ENCODE measurements at places on chromosomes 4 and X. TPM values are rescaled to one million over a fixed set of nuclear protein-coding genes. Genes with fewer than 3 reads are reported as not detected.

CT83 gene
- not detected for total RNA-seq

GPR119 gene
- not detected for total RNA-seq

HTN1 gene
- 4.1 TPM for total RNA-seq

PRDM8 gene
- 0.48 TPM for total RNA-seq

MAGED4 gene
- total RNA-seq, result 33.9 TPM

GSPT2 gene
- total RNA-seq, result 14.4 TPM

PIM2 gene
- total RNA-seq, result 7.9 TPM

ZNF674 gene
- total RNA-seq, result 8.2 TPM

QRFPR gene
- total RNA-seq, result not detected

SSX2B gene
- total RNA-seq, result not detected

NHSL2 gene
- 25.3 TPM for total RNA-seq

PHEX gene
- total RNA-seq, result 0.24 TPM

MPP1 gene
- 47.7 TPM for total RNA-seq

PCDH18 gene
- total RNA-seq, result 93.9 TPM

RAI2 gene
- 4.1 TPM for total RNA-seq

MAGEA8 gene
- 4.3 TPM for total RNA-seq

SPANXA1 gene
- not detected for total RNA-seq

PGRMC1 gene
- total RNA-seq, result 147 TPM

NDNF gene
- total RNA-seq, result 6.3 TPM

PPP2R2C gene
- 2.9 TPM for total RNA-seq

SLC2A9 gene
- total RNA-seq, result 11.1 TPM

MAGEA6 gene
- not detected for total RNA-seq

NOX1 gene
- total RNA-seq, result 0.96 TPM

XAGE5 gene
- not detected for total RNA-seq

FAM120C gene
- 6.7 TPM for total RNA-seq

MAGEA10 gene
- total RNA-seq, result 0.24 TPM

NPNT gene
- total RNA-seq, result 62.1 TPM

ARHGEF38 gene
- total RNA-seq, result 6.0 TPM

FGFBP1 gene
- 10.6 TPM for total RNA-seq

GAGE12E gene
- total RNA-seq, result not detected

NKRF gene
- total RNA-seq, result 4.8 TPM

CFAP99 gene
- total RNA-seq, result not detected

MAGEA4 gene
- total RNA-seq, result not detected

VSIG1 gene
- total RNA-seq, result not detected

SULT1E1 gene
- total RNA-seq, result 102 TPM

FOXR2 gene
- 0.48 TPM for total RNA-seq

SH3D19 gene
- 158 TPM for total RNA-seq

L1CAM gene
- total RNA-seq, result 18.8 TPM

SOD3 gene
- total RNA-seq, result 10.4 TPM

CISD2 gene
- total RNA-seq, result 8.4 TPM

GPRASP1 gene
- 13.2 TPM for total RNA-seq

G3BP2 gene
- total RNA-seq, result 94.9 TPM

CDX4 gene
- not detected for total RNA-seq

CSAG1 gene
- 2.6 TPM for total RNA-seq

ADH1C gene
- total RNA-seq, result 5.3 TPM

ZFYVE28 gene
- total RNA-seq, result 6.3 TPM

TSPAN7 gene
- total RNA-seq, result 3.9 TPM

LEF1 gene
- 15.9 TPM for total RNA-seq

COX7B2 gene
- total RNA-seq, result not detected

WWC2 gene
- 36.8 TPM for total RNA-seq

BCORL1 gene
- total RNA-seq, result 1.4 TPM

PCSK1N gene
- total RNA-seq, result not detected

MAGEA11 gene
- not detected for total RNA-seq

ZNF718 gene
- 19.5 TPM for total RNA-seq

MED14 gene
- 52.0 TPM for total RNA-seq

DLG3 gene
- total RNA-seq, result 19.5 TPM

CT45A1 gene
- not detected for total RNA-seq

UGT2A1 gene
- 2.9 TPM for total RNA-seq

TAF7L gene
- not detected for total RNA-seq
